ENCODE measurements at places on chromosomes 1 and 21.

DNA sequence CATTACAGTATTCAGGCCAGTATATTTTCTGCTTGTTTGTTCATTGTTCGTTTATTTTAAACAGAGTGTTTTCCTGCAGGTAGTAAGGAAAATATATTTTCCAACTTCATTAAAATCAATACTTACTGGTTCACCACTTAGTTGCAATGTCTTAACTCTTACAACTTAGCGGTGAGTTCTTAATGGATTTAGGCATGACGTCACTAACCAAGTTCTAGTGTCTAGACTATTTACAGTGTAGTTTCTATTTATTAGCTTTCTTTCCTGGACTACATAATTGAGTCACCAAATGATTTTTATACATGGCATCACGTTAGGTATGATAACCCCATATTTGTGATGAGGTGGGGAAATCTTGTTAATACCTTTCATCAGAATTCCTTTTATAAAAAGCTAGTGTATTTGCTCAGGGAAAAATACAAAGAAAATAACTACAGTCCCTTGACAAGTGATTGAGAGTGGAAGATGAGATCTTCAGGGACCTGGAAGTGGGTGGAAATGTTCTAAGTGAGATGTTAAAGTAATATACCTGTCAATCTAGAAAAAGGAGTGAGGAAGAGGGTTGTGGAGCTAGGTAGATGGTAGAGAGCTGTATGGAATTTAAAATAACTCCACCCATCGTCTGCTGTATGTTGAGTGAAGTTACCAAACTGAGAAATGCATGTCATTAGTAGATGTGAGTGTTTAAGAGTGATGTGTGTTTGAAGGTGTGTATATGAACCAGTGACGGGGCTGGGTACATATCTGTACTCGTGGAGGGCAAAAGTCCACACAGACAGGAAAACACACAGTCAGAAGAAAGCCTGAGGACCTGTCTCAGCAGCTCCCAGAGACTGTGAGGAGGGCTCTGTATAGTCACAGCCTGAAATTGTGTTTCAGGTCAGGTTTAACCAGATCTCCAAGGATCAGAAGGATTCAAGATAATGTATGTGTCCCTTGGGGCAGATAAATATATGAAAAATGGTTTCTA is 197.6 kb upstream of the ADAMTS5 start:
- no peak for DNase-seq

DNA sequence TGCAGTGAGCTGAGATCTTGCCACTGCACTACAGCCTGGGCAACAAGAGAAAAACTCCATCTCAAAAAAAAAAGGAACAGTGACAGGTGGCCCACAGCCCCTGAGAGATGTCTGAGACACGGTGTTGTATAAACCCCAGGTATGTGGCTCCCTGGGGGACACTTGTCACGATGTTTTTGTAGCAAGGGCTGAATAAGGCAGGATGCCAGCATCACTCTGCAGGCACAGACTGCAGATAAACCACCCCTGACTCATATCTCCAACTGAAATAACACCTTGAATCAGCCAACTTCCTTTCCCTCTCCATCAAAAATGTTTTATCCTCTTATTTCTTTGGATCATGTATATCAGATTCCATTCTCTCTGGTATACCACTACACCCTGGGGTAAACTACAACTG is 52.5 kb downstream of the NMNAT2 start:
- DNase-seq: no peak

- peak; percentile 77 for DNase-seq
These were observed 150.1 kb upstream of the SOD1 start for GRCh38 chr21:31509194-31510017.

DNA sequence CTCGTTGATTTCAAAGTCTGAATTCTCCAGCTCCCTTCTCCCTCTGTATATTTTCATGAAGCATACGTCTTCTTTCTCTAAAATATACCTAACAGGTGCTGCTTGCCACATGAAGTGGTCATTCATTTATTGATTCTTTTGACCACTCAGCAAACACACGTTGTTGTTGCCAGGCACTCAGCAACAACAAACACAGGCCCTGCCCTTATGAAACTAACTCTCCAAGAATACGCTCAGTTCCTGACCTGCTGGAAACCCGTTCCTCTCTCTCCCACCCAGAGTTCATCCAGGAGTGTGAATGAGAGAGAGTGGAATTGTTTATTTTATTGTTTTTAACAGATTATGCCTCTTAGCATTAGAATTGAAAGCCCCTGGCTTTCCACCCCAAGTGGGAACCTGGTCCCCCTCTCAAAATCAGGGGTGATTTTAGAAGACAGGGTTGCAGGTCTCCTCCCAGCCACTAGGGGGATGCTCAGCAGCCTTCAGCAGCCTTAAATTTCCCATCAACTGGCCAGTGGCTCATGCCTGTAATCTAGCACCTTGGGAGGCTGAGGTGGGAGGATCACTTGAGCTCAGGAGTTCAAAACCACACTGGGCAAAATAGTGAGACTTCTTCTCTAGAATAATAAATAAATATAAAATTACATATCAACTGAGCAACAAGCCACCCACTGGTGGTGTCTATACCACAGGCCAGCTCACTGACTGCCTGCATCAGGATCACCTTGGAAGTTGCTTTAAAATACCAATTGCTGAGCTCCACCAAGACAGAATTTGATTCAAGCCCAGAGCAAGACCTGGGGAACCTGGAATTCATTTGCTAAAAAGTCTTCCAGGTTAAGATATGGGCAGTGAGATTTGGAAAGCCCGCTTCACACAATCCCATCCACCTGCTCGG is 181.0 kb upstream of the KLHDC7A start:
- DNase-seq: no peak

- DNase-seq: peak; percentile 50
These were observed 161.4 kb downstream of the SLC35F3 start for GRCh38 chr1:234065794-234066447.

- no peak for DNase-seq
These were observed 76.6 kb upstream of the HOOK1 start for GRCh38 chr1:59738152-59738551.

DNA sequence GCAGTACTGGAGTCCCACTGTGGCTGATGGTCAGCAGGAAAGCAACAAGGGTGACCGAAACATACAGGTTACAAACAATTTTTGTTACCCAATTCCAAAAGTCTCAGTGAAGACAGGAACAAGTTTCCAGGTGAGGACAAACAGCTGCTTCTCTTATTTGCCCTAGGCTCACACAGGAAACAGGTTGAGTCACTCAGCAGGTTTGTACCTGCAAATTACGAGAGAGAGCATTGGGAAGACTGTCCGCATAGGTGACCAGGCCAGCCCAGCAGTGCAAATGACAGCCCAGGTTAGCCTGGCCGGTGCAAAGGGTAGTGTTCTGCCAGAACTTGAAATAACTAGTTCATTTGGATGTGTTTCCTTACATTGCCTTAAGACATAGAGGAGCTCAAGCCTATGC is 40.0 kb upstream of the DSCAM start:
- DNase-seq: no peak

DNA sequence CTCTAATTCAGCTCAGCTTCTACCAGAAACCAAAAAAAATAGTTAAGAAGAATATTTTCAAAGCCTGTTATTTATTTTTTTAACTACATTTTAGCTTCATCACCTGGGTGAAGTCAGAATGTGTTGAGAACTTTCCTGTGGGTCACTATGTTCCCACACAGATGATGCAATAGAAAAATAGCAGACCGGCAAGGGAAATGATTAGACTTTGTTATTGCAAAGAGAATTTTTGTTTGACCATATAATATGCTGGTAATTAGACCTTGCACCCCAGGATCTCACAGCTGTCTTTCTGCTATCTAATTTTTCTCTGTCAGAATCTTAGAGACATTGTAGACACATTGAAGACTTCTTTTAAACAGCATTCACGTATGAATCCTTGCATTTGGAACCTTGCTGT is 299.3 kb downstream of the TBX15 start:
- DNase-seq: no peak

DNA sequence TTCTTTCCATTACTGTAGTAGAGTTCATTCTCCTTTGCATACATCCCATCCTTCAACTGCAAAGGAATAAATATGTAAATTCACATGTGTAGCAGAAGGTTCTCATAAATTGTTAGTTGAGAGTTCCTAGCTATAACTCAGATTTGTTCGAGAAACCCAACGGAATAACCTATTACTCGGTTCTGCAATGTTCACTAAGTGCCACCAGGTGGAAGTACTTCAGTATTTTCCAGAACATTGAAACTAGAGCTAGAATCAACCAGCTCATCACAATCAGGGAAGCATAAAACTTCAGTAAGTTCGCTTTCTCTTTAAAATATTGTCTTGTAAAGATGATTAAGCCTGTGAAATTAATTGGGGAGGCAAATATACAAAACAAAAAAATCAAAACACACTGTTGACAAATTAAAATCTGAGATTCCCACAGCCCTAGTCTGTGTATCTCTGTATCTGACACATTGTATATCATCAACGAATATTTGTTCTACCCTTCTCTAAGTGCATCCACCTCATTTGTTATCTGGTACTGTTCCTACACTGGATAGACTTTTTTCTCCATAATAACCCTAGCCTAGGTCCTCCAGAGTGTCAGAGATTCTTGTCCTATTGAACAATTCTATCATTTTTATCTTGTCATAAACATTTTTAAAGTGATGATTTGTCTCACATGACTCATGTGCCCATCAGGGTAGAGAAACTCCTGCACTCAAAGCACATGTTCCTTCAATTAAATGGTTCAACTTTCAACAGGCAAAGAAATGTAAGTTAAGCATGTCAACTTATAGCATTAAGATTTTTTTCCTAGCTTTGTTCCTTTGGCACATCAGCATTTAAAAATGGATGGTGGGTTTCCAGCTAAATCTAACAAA is 31.9 kb downstream of the MROH9 start:
- no peak for DNase-seq

- no peak for DNase-seq
These were observed 5.0 kb downstream of the KPNA6 start for GRCh38 chr1:32112806-32113375.
